Endodermal cell (in vitro differentiated cells): ENCODE measurements at places on chromosomes 2 and 18. TPM values are rescaled to one million over a fixed set of nuclear protein-coding genes. Genes with fewer than 3 reads are reported as not detected.
A peak's percentile ranks its signal among the peaks of the same experiment; 100 is the strongest.

FECH gene
- total RNA-seq: 25.0 and 27.6 TPM in 2 replicates

SERPINB4 gene
- total RNA-seq: 0.24 and 0.54 TPM in 2 replicates

DNA sequence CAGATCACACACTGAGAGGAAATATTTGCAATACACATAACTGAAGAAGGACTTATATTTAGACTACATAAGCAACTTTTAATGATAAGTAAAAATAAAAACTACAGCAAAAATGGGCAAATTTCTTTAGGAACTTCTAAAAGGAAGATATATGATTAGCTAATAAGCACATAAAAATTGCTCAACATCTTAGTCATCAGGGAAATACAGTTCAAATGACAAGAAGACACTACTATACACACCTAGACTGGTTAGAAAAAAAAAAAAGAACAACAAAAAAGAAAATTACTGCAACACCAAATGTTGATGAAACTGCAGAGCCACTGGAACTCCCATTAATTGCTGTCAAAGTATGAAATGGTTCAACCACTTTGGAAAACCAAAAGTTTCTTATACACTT is 1247.5 kb upstream of the ACVR2A start:
- no peaks in the 10 kb centered on the region for H3K4me1 ChIP-seq
- H3K36me3 ChIP-seq: no peaks in the 10 kb centered on the region
- no peak for DNase-seq
- no peak overlapping the region for H3K4me3 ChIP-seq

GRCh38 chr18:75198036-75198435 is 10.9 kb downstream of the PTGR3 start:
- H3K4me1 ChIP-seq: no peaks in the 10 kb centered on the region
- no peaks in the 10 kb centered on the region for H3K36me3 ChIP-seq
- H3K27me3 ChIP-seq: peaks cover 16% of the 10 kb centered on the region
- no peak for DNase-seq

GRCh38 chr2:150376553-150377335 is 110.7 kb downstream of the RND3 start:
- no peak overlapping the region for H3K4me3 ChIP-seq
- peaks cover 8% of the 10 kb centered on the region for H3K27me3 ChIP-seq
- peaks cover 4% of the 10 kb centered on the region for H3K4me1 ChIP-seq
- no peak for DNase-seq

DNA sequence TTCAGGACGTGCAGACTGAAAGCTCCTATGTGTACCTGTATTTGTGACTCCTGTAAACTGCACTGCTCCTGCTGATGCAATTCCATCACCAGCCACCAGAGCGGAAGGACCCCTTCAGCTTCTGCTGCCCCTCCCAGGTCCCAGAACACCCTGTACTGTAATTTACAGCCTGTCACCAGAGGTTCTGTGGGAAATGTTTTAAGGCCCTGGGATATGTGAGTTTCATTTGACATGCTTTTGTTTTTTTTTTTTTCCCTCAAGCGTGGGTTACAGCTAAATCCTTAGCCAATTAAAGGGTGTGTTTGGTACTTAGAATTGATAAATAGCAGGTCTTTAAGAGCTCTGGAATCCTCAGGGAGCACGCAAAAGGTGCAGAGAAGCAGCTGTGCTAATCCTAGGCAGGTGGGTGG is 79.4 kb downstream of the KCTD1 start:
- DNase-seq: peak; percentile 89
- H3K27ac ChIP-seq: no peak overlapping the region
- no peaks in the 10 kb centered on the region for H3K4me1 ChIP-seq

- no peak for DNase-seq
- H3K4me3 ChIP-seq: no peak overlapping the region
- H3K4me1 ChIP-seq: no peaks in the 10 kb centered on the region
Observed at GRCh38 chr2:160694631-160695030, 201.0 kb upstream of the RBMS1 start.
